IPS DF 6.9 (cell line): ENCODE measurements at places on chromosomes 4 and X.

DNA sequence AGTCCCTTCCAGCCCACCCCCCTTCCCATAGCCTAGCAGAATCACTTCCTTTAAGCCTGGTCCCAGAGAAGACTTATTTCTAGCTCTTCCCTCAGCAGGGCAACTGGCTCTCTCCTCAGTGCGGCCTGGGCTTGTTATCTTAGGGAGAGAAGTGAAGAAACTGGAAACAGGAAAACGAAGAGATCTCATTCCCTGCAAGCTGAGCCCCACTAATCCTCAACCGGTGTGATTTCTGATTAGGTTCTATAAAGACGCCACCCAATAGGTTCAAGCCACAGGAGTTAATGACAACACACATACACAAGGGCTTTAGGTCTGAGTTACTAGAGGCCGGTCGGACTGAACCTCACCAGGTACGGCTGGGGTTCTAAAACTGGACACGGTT is 3.2 kb downstream of the GSX2 start:
- peaks cover 76% of the 10 kb centered on the region for H3K27me3 ChIP-seq
- H3K36me3 ChIP-seq = no peaks in the 10 kb centered on the region
- no peak overlapping the region for H3K4me3 ChIP-seq
- no peak for DNase-seq

GRCh38 chrX:35711281-35711680 is 86.9 kb upstream of the MAGEB16 start:
- H3K4me3 ChIP-seq = no peak overlapping the region
- no peaks in the 10 kb centered on the region for H3K4me1 ChIP-seq
- H3K27me3 ChIP-seq = no peaks in the 10 kb centered on the region

GRCh38 chr4:103719105-103719829 is 518 bp downstream of the TACR3 start:
- no peaks in the 10 kb centered on the region; the same call in 1 of the 2 replicates for H3K4me1 ChIP-seq
- H3K27ac ChIP-seq = no peak overlapping the region
- peaks cover 5% of the 10 kb centered on the region; the same call in 1 of the 2 replicates for H3K27me3 ChIP-seq
- peak overlapping the region; percentile 54; the same call in 1 of the 2 replicates for H3K4me3 ChIP-seq

GRCh38 chr4:85522277-85522676 is 47.3 kb downstream of the ARHGAP24 start:
- no peaks in the 10 kb centered on the region for H3K4me1 ChIP-seq
- no peaks in the 10 kb centered on the region for H3K36me3 ChIP-seq
- H3K27ac ChIP-seq = no peak overlapping the region
- no peaks in the 10 kb centered on the region for H3K27me3 ChIP-seq
- no peak overlapping the region for H3K4me3 ChIP-seq

- no peaks in the 10 kb centered on the region for H3K36me3 ChIP-seq
- H3K27ac ChIP-seq = no peak overlapping the region
- H3K4me3 ChIP-seq = no peak overlapping the region
- H3K4me1 ChIP-seq = no peaks in the 10 kb centered on the region
- H3K27me3 ChIP-seq = no peaks in the 10 kb centered on the region
Observed at GRCh38 chr4:164169591-164169990, 584.3 kb upstream of the SMIM31 start.

GRCh38 chrX:96861218-96861617 is 22.5 kb upstream of the RPA4 start:
- H3K4me3 ChIP-seq = no peak overlapping the region
- no peak overlapping the region for H3K27ac ChIP-seq
- H3K27me3 ChIP-seq = no peaks in the 10 kb centered on the region
- H3K36me3 ChIP-seq = no peaks in the 10 kb centered on the region
- DNase-seq = no peak
- H3K4me1 ChIP-seq = no peaks in the 10 kb centered on the region

- H3K27ac ChIP-seq = no peak overlapping the region
- H3K36me3 ChIP-seq = no peaks in the 10 kb centered on the region
- H3K4me3 ChIP-seq = no peak overlapping the region
- DNase-seq = no peak
- no peaks in the 10 kb centered on the region for H3K4me1 ChIP-seq
Observed at GRCh38 chr4:174278467-174278866, 5.0 kb downstream of the FBXO8 start.

- no peaks in the 10 kb centered on the region for H3K27me3 ChIP-seq
- H3K4me3 ChIP-seq = no peak overlapping the region
- no peaks in the 10 kb centered on the region for H3K36me3 ChIP-seq
- H3K27ac ChIP-seq = no peak overlapping the region
- H3K4me1 ChIP-seq = no peaks in the 10 kb centered on the region
Observed at GRCh38 chr4:142314247-142314646, 531.9 kb downstream of the INPP4B start.

DNA sequence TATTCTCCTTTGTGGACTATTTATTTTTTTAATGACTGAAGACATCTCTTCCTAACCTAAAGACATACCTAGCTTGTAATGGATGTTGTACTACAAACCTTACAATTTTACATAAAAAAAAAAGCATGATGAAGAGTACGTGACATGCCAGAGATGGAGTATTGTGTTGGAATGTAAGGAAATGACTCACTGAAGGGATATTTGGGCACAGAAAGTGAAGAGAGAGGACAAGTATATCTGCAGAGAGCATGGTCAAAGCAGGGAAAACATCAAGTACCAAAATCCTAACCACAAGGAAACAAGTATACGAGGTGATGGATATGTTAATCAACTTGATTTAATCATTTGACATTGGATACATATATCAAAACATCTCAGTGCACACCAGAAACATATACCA is 1051.4 kb upstream of the PRKX start:
- no peak for DNase-seq
- no peak overlapping the region for H3K4me3 ChIP-seq

GRCh38 chr4:47525154-47525819 is 40.2 kb downstream of the ATP10D start:
- no peaks in the 10 kb centered on the region for H3K27me3 ChIP-seq
- no peak for DNase-seq
- no peaks in the 10 kb centered on the region for H3K36me3 ChIP-seq
- no peak overlapping the region for H3K4me3 ChIP-seq
- H3K27ac ChIP-seq = no peak overlapping the region

DNA sequence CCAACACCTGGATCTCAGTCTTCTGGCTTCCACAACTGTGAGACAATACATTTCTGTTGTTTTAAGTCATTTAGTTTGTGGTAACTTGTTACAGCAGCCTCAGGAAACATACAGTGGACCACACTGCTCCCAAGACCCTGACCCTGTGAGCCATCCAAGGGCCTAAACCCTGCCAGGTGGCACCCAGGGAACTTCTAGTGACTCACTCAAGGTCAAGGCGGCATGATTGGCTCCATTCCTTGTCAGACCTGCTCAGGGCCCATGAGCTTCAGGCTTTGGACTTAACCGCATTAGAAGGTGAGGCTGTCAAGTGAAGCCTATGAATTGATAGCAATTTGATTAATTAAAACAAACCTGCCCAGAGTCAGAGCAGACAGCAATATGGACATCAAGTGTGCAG is 165.7 kb upstream of the MAMLD1 start:
- no peaks in the 10 kb centered on the region for H3K4me1 ChIP-seq
- H3K27me3 ChIP-seq = no peaks in the 10 kb centered on the region
- H3K27ac ChIP-seq = no peak overlapping the region
- DNase-seq = no peak

GRCh38 chrX:122046226-122046625 is 998.8 kb downstream of the GLUD2 start:
- H3K4me1 ChIP-seq = no peaks in the 10 kb centered on the region
- no peaks in the 10 kb centered on the region for H3K36me3 ChIP-seq
- no peaks in the 10 kb centered on the region for H3K27me3 ChIP-seq
- H3K27ac ChIP-seq = no peak overlapping the region
- no peak overlapping the region for H3K4me3 ChIP-seq

GRCh38 chrX:44876086-44876485 is 3.1 kb downstream of the KDM6A start:
- no peak for DNase-seq
- no peaks in the 10 kb centered on the region for H3K27me3 ChIP-seq
- H3K36me3 ChIP-seq = no peaks in the 10 kb centered on the region
- no peak overlapping the region for H3K27ac ChIP-seq
- H3K4me1 ChIP-seq = no peaks in the 10 kb centered on the region

DNA sequence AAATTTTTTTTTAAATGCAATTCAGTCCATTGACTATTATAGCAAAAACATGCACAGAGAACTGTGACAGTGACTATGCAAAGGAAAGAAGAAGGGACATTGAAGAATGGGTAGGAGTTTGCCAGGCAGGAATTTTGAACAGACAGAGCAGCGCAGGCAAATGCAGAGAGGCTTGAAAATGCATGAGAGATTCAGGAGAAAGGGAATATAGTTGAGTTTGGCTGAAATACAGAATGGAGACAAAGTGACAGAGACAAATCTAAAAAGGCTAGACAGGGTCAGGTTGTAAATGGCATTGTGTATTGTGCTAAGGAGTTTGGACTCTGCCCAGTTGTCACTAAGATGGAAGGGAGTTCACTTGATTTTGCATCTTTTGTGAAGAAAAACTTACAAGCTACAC is 42.4 kb upstream of the IL21 start:
- H3K36me3 ChIP-seq = no peaks in the 10 kb centered on the region
- no peaks in the 10 kb centered on the region for H3K4me1 ChIP-seq
- DNase-seq = no peak
- H3K27ac ChIP-seq = no peak overlapping the region
- no peaks in the 10 kb centered on the region for H3K27me3 ChIP-seq

DNA sequence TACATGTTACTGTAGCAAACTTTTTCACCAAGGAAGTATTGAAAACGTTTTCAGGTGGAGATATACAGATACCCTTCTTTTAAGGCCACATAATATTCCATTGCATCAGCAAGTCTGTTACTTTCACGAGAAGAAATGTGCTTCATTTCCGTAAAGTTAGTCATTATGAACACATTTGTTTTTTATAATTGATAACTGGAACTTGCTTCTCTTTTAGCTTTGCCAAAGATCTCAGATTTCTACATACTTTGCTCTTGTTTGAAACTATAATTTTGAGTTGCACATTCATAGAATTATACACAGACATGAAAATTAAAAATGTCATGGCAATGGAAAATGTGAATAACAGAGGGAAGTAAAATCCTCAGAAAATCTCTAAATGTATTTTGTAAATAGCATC is 128.7 kb upstream of the GIMD1 start:
- H3K36me3 ChIP-seq = no peaks in the 10 kb centered on the region
- DNase-seq = no peak
- H3K4me3 ChIP-seq = no peak overlapping the region
- H3K27me3 ChIP-seq = no peaks in the 10 kb centered on the region
- no peak overlapping the region for H3K27ac ChIP-seq

DNA sequence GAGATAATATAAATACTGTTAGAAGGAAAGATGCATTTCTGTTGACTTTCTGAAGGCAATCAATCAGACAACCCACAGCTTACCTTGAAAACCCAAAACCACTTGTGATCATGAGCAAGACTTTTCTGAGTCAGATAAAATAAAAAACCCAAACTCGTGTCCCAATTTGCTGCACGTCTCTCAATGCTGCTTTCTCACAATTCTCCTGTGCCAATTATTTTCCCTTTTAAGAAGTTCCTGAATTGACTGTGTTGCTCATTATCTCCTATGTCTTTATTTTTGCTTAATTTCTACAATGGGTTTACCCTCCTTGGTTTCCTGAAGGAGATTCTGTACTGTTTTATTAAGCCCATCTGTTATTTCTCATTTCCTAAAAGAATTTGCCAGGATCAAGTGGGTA is 1891.9 kb upstream of the PCDH10 start:
- DNase-seq = no peak
- no peak overlapping the region for H3K27ac ChIP-seq
- H3K4me3 ChIP-seq = no peak overlapping the region
- H3K4me1 ChIP-seq = no peaks in the 10 kb centered on the region

DNA sequence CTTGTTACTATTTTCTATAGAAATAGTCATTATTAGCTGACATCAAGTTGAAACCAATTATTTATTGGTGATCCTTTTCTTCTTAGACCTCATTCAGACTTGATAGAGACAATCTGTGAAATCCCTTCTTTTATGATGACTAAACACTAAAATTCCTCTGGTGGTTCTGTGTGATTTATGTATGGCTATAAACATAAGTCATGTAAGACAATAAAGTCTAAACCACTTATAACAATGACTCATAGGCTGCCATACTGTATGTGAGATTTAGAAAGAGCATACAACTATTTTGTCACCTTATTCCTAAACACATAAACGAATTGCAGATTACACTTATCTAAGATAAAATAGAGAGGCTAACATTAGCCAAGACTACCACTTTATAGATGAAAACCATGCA is 101.1 kb upstream of the PRR32 start:
- no peak for DNase-seq
- H3K27me3 ChIP-seq = no peaks in the 10 kb centered on the region
- H3K27ac ChIP-seq = no peak overlapping the region
- H3K4me3 ChIP-seq = no peak overlapping the region
- H3K4me1 ChIP-seq = no peaks in the 10 kb centered on the region
- H3K36me3 ChIP-seq = no peaks in the 10 kb centered on the region

DNA sequence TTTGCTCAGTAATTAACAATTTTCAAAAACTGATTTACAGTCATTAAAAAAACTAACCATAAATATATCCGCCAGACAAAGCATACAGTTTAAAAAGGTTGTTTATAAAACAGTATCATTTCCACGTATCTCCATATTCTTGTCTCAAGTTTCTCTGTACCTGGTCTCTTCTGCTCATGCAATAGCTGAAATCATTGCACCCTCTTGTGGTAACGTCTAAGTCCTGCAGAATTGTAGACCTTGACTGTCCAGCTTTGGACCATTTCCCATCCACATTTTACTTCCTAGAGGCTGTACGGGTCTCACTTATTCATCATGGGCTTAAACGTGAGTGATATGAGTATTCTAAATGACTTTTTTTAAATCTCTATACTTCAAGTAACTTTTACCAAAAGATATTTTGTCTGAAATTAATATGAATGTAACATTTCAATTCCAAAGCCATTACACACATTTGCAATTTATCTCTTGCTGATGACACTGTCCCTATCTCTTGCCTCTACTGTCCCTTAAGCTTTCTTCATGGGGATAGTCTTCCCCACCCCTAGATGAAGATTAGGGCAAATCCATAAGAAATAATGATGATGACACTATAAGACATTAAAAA is 118.5 kb downstream of the BTC start:
- DNase-seq = peak; percentile 33
- no peaks in the 10 kb centered on the region for H3K36me3 ChIP-seq
- no peaks in the 10 kb centered on the region for H3K4me1 ChIP-seq
- H3K27me3 ChIP-seq = no peaks in the 10 kb centered on the region
- H3K4me3 ChIP-seq = no peak overlapping the region

GRCh38 chr4:85831647-85832046 is 356.7 kb downstream of the ARHGAP24 start:
- no peak overlapping the region for H3K4me3 ChIP-seq
- DNase-seq = no peak
- H3K36me3 ChIP-seq = no peaks in the 10 kb centered on the region
- no peak overlapping the region for H3K27ac ChIP-seq
- H3K27me3 ChIP-seq = no peaks in the 10 kb centered on the region
- H3K4me1 ChIP-seq = peaks cover 8% of the 10 kb centered on the region; the same call in 1 of the 2 replicates

DNA sequence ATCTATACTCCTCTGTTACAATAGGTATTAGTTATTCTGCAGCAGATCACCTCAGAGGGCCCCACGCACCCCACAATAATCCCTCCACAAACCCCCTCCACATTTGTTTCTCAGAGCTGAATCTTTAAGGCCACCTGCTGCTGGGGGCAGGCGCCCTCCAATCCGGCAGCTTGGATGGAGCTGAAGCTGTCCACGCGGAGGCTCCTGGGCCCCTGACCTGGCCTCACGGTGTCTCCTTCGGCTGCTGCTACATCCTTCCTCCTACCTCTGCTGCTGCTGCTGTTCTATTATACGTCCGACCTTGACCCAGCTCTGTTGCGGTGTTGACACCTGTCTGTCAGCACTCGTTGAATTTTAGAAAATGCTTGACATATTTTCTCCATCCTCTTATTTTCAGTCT is 430.2 kb upstream of the ZFP42 start:
- no peaks in the 10 kb centered on the region for H3K36me3 ChIP-seq
- no peaks in the 10 kb centered on the region for H3K4me1 ChIP-seq
- no peak overlapping the region for H3K4me3 ChIP-seq
- no peaks in the 10 kb centered on the region for H3K27me3 ChIP-seq
- DNase-seq = no peak
